ENCODE measurements at places on chromosomes 6 and 20.

- DNase-seq, result peak; percentile 43
Measured at GRCh38 chr6:23659125-23659524, 466.9 kb upstream of the NRSN1 start.

GRCh38 chr6:5506597-5506996 is 245.3 kb downstream of the FARS2 start:
- DNase-seq, result no peak

- DNase-seq, result no peak
Measured at GRCh38 chr6:146950351-146950835, 253.8 kb upstream of the STXBP5 start.

GRCh38 chr6:50698546-50698945 is 14.8 kb upstream of the TFAP2D start:
- DNase-seq, result no peak

DNA sequence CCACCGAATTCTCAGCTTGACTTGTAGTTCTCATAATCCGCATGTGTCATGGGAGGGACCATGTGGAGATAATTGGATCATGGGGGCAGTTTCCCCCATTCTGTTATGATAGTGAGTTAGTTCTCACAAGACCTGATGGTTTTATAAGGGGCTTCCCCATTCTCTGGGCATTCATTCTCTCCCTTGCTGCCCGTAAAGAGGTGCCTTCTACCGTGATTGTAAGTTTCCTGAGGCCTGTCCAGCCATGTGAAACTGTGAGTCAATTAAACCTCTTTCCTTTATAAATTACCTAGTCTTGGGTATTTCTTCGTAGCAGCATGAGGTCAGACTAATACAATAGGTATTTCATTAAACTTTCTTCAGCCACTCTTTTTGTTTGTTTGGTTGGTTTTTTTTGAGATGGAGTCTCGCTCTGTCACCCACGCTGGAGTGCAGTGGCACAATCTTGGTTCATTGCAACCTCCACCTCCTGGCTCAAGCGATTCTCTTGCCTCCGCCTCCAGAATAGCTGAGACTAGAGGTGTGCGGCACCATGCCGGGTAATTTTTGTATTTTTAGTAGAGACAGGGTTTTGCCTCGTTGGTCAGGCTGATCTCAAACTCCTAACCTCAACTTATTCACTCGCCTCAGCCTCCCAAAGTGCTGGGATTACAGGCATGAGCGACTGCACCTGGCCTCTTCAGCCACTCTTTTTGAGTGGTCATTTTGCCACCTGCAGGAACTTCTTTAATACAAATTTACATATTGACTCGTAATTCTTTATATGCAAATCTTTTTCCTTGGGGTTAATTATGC is 36.3 kb downstream of the GSTA2 start:
- no peak for DNase-seq
